Urinary bladder (tissue), 4 donors: ENCODE measurements at places on chromosomes 2 and 18. TPM values are rescaled to one million over a fixed set of nuclear protein-coding genes. Genes with fewer than 3 reads are reported as not detected.

DNA sequence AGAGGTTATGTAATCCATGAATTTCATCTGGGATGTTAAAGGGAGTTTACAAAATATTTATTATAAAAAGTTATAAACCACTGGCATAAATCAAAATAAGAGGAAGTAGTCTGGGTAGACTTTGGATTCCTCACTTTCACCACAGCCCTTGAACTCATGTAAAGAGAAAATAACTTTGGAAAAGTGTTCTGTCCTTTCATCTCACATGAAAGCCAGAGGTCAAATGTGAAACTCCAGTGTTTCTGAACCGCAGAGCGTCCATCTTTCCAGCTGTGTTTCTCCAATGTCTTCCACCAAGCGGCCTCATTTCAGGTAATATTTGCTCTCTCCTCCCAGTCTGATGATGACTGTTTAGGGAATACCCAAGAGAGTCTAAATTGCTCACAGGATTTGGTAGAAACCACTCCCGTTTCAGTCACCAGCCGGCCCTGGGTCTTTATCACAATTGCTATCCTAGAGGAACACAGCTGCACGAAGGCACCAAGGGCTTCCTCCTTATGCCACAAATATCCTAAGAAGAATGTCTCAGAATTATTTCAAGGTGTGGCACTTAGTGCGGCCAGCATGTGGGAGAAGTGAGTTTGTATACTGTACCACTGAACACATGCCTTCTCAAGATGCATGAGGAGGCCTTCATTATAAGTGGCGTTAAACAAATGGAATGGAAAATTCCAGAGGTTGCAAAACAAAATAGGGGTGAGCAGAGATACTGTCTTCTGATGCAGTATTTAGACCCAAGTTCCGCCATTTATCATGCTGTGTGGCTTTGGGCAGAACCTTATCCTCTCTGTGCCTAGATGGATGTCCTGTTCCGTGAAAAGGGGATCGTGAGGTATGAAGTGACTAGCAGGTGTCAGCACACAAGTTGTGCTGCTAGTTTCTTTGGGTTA lies 63.8 kb downstream of the ACTR2 start:
- DNase-seq = no peak

The PTPRN gene
- 1.0 TPM for total RNA-seq

- no peak for DNase-seq
Observed at GRCh38 chr2:146123714-146124113, 1603.8 kb upstream of the ZEB2 start.

The GAREM2 gene
- total RNA-seq = 2.0 TPM

GRCh38 chr2:2101924-2102323 lies 229.2 kb downstream of the MYT1L start:
- DNase-seq = no peak
